Retinal pigment epithelial cell (primary cell): ENCODE measurements at places on chromosomes 3 and 15.

GRCh38 chr3:168470380-168470779 lies 374.7 kb upstream of the GOLIM4 start:
- no peak for DNase-seq

DNA sequence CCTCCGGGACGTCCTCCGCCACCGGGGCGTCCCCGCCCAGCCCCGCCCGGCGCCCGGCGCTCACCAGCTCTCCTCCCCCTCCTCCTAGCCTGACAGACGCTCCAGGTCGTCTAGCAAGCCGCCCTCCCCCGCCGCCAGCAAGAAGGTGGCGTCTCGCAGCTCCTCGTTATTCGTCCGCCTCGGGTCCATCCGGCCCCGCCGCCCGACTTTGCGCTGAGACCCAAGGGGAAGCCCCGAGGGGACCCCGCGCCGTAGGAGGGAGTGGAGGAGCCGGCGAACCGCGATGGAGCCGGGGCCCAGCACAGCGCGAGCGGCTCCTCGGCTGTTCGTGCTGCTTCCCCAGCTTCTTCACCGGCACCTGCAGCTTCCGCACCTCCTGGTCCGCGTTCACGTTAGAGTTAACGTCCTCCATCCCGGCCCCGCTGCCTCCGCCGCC lies 26.3 kb upstream of the MTHFS start:
- no peak for DNase-seq

GRCh38 chr15:68195336-68196112 lies 9.6 kb downstream of the CALML4 start:
- DNase-seq, result no peak

DNA sequence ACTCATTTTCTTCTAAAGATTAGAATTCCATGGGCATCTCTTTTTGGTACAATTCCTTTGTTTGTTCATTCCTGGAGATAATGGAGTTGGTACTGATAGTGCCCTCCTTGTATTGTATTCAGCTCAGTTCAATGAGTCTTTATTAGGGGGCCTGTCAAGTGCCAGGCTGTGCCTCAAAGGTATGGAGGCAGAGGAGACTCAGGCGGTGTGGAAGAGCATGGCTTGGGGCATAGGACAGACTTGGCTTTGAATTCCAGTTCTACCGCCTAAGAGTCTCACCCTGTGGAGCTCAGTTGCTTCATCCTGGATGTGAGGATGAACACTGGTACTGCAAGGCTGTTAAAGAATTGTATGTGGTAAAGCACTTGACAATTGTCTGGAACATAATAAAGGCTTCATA lies 196.6 kb upstream of the IL12A start:
- no peak for DNase-seq

- no peak for DNase-seq
Observed at GRCh38 chr3:184058029-184058428, 5.2 kb downstream of the HTR3C start.

- DNase-seq, result no peak
Observed at GRCh38 chr3:131167867-131168266, 141.2 kb downstream of the NEK11 start.
